Stimulated activated CD4-positive, alpha-beta T cell treated with anti-CD3 and anti-CD28 coated beads, Interleukin-2, amount 100 ng/mL, for 4 hours (primary cell): ENCODE measurements at places on chromosomes 13 and 19.

GRCh38 chr19:12792051-12792852 is 966 bp downstream of the JUNB start:
- peak; percentile 80 for DNase-seq

DNA sequence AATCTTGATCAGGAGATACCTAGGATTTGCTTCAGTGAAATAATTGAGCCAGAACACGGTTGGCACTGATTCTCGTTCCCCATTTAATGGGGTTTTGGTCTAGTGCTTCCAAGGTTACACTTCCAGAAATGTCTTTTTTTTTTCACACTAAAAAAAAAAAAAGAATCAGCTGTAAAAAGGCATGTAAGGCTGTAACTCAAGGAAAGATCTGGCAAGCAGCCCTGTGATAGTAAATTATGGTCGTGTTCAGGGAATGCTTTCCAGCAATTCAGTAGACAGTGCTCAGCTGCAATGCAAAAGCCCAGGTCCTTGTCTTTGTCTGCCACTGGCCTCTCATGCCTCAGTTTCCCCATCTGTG is 27.2 kb upstream of the NDUFS7 start:
- DNase-seq, result no peak

GRCh38 chr19:11814700-11815035 is 595 bp downstream of the ZNF440 start:
- DNase-seq, result no peak

- no peak for DNase-seq
Observed at GRCh38 chr19:46372901-46373490, 26.1 kb downstream of the PPP5C start.

GRCh38 chr19:53328967-53329366 is 4.6 kb upstream of the ZNF845 start:
- DNase-seq, result no peak

DNA sequence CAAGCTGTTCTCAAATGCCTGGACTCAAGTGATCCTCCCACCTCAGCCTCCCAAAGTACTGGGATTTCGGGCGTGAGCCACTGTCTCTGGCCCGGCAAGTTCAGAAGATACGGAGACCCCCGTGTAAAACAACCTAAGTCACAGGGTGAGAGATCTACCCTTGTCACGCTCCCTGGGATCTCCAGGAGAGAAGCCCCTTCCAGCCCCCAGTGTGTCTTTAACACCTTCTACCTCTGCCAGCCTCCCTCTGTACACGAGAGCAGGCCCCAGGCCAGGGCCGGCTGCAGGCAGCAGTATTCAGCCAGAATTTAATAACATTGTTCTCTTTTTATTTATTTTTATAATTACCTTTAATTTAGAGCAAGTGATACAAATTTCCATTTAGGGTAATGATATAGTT is 49.4 kb downstream of the ZNF536 start:
- no peak for DNase-seq

- DNase-seq, result no peak
Observed at GRCh38 chr13:23518231-23518630, 52.0 kb upstream of the TNFRSF19 start.

GRCh38 chr19:17240062-17240752 is 5.5 kb downstream of the NR2F6 start:
- DNase-seq, result no peak

GRCh38 chr13:51524829-51525566 is 59.3 kb upstream of the WDFY2 start:
- DNase-seq, result no peak

DNA sequence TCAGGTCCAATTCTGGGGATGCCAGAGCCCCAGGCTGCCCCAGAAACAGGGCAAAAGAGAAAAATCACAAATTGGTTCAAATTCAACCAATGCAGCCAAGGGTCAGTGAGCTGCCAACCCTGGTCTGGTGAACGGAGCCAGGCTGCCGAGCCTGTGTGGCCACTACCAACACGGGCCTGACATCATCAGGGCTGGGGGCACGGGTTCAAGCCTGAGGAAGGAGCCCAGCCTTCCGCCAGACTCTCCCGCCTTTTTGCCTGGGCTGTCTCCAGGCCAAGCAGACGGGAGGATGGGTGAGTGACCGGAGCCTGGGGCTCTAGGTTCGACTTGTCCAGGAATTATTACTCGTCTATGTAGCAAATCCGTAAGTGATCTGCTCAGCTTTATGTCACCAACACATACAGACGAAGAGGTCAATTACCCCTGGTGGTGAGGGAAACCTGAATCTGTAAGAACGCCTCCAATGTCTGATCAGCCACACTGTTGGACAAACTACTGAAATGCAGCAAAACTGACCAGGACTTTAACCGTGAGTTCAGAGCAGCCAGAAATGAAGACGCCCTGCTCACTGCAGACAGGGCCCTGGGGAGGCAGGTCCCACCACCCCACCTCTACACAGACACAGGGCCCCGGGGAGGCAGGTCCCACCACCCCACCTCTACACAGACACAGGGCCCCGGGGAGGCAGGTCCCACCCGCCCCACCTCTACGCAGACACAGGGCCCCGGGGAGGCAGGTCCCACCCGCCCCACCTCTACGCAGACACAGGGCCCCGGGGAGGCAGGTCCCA is 31.8 kb downstream of the RAB20 start:
- no peak for DNase-seq

GRCh38 chr13:50255639-50256038 is 240.4 kb downstream of the KCNRG start:
- DNase-seq, result no peak

DNA sequence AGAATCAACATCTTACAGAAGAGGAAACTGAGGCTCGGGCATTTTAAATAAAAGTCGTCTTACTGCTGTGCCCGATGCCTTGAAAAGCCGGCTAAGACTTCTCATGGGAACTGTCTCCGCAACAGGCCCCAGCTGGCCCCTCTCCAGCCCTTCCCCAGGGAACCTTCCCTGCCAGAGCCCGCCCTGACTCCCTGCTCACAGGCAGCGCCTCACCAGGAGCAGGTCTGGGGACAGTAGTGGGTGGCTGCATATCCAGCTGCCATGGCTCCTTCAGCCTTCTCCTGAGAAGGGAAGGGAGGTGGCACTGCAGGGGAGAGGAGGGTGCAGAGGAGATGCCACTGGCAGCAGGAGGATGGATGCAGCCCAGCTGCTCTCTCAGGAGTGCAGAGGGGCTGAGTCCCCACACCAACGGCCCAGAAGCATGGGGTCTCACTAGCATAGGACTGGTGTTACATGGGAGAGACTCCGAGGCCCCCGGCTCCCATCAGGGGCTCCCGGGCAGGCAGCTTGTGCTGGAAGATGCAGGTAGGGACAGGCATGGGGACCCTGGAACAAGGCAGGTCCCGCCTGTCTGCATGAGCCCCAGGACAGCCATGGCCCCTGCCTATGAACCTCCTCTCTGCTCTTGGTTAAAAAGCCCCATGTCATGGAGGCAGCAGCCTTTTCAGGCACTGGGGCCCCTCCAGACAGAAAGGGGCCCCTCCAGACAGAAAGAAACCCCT is 216.4 kb upstream of the SGCG start:
- no peak for DNase-seq
